NCI-H187 (cell line): ENCODE measurements at places on chromosomes 11 and 22.

- no peak for DNase-seq
Observed at GRCh38 chr22:39574779-39575551, 4.4 kb downstream of the CACNA1I start.

- DNase-seq: no peak
Observed at GRCh38 chr11:84215672-84216071, 929.5 kb upstream of the CCDC90B start.

DNA sequence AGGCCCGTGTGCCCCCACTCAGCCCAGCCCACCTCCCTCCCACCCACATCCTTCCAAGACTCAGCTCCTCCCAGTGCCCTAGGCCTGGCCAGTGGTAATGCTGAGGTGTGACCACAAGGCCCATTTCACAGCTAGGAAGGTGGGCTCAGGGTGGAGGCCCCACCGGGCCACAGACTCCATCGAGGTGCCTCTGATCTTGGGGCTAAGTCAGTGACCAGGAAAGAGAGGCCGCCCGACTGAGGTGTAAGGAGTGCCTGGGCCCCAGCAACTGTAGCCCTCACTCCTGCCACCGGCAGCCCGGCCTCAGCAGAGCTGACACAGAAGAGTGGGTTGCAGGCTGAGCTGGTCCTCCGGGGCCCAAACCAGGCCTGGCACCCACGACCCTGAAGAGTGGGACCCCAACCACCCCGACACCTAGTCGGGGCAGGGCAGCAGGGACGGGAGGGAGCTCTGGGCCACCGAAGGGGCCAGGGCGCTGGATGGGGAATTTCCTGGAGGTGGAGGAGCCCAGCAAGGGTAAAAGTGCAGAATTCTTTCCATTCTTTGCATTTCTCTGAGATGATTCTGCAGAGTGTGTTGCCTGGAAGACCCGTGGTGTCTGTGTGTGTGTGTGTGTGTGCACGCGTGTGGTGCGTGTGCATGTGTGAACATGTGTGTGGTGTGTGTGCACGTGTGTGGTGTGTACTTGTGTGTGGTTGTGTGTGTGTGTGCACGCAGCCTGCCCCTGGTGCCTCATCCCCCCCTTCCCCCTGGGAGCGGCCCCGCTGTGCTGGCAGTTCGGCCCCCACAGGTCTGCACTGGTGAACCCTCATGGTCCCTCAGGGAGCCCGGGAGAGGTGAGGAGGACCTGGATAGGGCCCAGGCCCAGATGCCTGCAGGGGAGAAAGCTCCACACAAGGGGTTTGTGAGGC, 8.3 kb upstream of the PIM3 start:
- DNase-seq: no peak

- no peak for DNase-seq
Observed at GRCh38 chr22:38239101-38239761, 33.6 kb downstream of the TMEM184B start.

- DNase-seq: no peak
Observed at GRCh38 chr11:92111287-92111686, 113.3 kb upstream of the FAT3 start.
